ENCODE measurements at places on chromosomes 1 and 21. TPM values are rescaled to one million over a fixed set of nuclear protein-coding genes. Genes with fewer than 3 reads are reported as not detected.

The SLC35F3 gene
- total RNA-seq: not detected

The FCRLB gene
- 0.51 TPM for total RNA-seq

The RGS8 gene
- total RNA-seq: not detected

The SPAG17 gene
- total RNA-seq: 0.45 TPM

The ERICH3 gene
- 0.29 TPM for total RNA-seq

The KCNJ6 gene
- total RNA-seq: not detected

The SPRR5 gene
- total RNA-seq: not detected

DNA sequence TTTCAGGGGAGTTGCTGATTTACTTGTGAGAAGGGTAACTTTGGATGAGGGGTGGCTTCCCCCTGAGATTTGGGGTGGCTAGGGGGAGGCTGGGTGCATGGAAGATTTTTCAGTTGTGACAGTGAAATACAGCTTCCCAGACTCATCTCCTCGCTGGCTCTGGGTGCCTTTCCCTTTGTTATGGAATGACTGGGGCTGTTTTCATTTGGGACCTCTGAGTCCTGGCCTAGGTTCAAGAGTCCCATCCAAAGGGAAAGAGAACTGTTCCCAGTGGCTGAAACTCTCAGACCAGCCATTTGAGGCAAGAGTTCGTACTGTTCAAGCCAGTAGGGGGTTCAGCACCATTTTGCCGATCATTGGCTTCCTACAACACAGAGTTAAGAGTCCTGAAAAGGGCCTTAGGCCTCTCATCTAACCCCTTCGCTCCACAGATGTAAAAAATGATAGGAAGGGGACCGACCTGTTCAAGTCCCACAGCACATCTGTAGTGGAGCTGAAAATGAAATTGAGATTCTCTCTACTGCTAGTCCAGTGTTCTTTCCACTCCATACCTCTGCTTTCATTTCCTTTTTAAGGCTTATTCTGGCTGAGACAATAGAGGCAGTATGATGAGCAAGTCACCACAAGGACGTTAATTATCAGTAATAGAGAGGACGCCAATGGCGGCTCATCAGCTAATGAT lies 958 bp downstream of the DDR2 start:
- DNase-seq: peak; percentile 37

DNA sequence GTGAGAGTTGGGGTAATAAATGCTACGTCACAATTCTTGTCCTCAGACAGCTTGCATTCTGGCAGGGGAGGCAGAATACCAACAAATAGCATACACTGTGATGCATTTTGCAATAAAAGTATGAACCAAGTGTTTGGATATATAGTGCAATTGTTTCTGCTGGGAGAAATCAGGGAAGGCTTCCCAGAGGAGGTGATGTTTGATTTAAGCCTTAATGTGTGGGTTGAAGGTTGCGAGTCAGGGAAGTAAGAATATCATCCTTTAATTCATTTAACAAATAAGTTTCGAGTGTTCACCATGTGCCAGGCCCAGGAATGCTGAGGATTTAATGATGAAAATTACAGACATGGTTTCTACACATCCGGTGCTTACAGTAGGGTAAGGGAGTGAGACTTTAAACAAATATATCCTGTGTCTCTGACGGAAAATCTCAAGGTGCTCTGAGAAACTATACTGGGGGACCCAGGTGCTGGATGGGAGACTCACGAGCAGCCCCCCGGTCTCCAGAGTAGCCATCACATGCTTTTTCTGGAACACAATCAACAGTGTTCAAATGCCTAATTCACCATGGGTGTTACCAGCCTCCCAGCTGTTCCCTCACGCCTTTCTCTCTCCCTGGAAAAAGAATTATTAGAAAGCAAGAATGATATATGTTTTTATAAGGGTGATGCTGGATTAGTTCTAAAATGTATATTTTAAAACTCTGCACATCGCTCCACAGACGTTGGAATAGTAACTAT lies 31.7 kb downstream of the RASSF5 start:
- DNase-seq: no peak

- DNase-seq: no peak
Observed at GRCh38 chr1:210573141-210573540, 244.4 kb downstream of the HHAT start.

DNA sequence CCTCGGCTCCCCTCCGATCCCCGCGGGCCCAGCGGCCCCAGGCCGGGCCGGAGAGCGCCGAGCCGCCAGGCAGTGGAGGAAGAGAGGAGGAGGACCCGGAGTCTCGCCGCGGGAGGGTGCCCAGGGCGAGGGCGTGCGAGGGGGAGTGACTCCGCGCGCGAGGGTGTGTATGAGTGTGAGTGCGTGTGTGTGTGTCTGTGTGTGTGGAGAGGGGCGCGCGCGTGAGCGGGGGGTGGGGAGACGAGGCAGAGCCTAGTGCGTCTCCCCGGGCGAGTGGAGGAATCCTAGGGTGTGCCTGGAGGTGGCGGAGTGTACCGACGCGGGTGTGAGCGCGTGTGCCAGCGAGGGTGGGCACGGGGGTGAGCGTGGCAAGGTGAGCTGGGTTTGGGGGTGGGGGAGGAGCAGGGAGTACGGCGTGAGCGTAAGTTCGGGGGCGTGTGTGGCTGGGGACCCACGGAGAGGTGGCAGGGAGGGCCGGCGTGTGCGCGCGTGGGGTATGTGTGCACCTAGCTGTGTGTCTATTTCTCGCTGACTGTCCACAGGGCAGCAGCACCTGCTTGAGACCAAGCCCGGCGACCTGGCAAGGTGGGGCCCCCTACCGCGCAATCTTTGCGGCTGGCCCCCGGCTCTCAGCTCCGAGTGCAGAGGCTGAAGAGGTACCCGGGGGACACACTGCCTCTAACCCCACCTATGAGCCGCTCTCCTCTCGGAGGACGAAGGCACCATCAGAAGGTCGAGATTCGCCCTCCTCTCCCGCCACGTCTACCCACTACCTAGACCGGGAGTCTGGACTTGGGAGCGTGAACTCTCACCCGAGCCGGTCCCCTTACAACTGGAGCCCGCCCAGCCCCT lies 784 bp upstream of the KCND3 start:
- DNase-seq: no peak

- no peak for DNase-seq
Observed at GRCh38 chr1:218397752-218398339, 52.7 kb downstream of the TGFB2 start.

GRCh38 chr1:29645586-29645985 lies 409.3 kb downstream of the PTPRU start:
- no peak for DNase-seq

DNA sequence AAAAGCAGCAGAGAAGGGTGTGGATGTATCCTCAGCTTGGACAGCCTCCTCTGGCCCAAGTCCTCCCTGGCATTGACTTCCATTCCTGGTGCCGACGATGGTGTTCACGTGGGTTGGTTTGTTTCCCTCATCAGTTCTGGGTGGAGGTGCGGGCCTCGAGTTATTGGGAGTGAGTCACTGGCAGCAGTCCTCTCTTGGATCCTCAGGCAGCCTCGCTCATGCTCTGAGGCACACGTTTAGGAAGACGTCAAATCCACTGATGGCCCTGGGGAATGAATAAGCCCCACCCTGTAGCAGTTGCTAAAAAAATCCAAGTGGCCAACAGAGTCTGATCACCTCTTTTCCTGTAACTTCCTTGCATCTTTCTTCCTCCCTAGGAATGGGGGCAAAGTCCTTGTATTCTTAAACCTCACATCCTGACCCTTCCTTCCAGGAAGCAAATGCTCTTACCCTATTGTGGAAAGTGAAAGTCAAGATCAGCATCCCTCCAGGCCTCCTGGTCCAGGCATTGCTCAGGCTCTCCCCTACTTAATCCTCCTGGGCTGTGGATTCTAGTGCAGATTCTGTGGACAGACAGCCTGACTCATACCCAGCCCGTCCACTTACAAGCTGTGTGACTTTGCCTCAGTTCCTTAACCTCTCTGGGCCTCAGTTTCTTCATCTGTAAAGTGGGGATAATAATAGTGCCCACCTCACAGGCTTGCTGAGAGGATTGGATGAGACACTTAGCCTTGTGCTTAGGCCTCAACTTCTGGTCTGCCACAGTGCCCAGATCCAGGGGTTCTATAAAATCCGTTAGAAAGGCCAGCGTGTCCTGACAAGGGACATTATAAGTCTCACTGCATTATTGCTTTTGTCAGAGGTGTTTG lies 111.1 kb downstream of the TLR5 start:
- DNase-seq: no peak

- DNase-seq: no peak
Observed at GRCh38 chr21:43994085-43994484, 18.0 kb upstream of the TRAPPC10 start.

- peak; percentile 21 for DNase-seq
Observed at GRCh38 chr1:198018529-198018928, 101.4 kb downstream of the LHX9 start.

DNA sequence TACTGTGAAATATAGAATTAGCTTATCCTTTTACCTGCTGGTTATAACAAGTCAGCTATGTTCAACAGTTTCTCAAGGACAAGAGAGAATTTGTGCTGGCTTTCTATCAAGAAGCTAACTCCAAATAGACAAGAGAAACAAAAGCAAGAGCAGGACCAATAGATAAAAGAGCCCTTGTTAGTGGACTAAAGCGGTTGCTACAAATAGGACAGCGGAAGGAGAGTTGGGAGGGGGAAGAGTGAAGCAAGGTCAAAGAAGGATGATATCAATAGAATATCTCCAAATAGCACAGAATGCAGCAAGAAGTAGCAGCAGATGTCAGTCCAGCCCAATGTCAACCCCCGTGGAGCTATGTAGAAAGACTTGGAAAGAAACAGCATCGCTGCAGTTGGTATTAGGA lies 53.0 kb upstream of the AKT3 start:
- no peak for DNase-seq

DNA sequence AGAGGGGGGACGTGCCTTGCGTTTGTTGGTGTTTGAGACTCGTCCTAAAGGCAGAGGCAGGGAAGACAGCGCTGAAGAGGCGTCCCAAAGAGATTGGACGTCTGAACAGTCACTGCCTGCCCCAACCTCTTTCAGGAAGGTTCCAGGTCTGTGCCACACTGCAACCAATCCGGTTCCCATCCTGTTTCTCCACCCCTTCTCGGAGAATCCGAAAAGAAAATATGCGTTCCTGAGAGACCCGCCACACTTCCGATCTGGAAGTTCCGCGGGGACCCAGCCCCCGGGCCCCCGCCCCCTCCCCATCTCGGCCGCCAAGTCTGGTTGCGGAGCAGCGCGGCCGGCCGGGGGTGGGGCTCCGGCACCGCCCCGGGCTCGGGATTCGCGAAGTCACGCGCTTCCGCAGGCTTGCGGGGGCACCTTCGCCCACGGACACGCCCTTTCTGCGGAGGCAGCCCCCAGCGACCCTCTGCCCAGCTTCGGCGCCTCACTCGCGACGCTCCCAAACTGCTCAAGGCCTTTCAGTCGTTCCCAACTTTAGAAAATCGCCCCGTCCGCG lies 124.5 kb upstream of the DPYD start:
- DNase-seq: no peak

- DNase-seq: no peak
Observed at GRCh38 chr1:169089776-169090175, 16.7 kb upstream of the ATP1B1 start.

DNA sequence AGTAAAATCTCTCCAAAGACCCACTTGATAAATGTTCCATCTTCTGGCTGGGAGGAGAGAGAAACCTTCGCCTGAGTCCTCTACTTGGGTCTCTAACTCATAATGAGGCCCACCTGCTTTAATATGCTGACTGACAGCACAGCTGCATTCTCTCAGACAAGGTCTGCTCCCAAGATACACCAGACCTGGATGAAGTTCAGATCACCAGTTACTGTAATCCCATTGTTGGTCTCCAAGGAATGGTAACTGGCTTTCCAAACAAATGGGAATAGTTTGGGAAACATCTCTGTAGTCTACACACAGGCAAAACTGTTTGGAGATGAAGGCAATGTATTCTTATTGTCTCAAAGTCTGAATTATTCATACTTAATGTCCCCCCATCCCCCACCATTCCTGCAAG lies 27.9 kb upstream of the COL24A1 start:
- DNase-seq: no peak
